ENCODE measurements at places on chromosomes 1 and 21.

DNA sequence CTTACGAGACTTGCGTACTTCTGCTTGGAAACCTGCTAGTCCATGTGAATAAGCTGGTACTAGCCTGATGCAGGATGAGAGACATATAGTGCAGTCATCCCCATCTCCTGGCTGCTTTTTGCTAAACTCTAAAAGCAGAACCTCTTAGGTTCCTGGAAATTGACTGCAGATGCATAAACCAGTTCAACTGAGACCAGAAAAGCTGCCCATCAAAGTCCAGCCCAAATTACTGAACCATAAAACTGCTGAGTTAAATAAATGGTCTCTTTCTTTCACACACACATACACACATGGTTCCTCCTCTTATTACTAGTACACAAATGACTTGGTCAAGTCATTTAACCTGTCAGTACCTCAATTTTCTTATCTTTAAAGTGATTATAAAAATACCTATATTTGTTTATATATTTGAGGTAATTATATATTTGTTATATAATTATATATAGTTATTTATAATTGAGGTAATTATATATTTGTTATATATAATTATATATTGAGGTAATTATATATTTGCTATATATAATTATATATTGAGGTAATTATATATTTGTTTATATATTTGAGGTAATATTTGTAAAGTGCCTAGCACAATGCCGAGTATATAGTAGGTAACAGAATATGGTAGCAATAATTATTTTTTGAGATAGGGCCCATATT, 25.2 kb upstream of the RABGAP1L start:
- no peak for DNase-seq

DNA sequence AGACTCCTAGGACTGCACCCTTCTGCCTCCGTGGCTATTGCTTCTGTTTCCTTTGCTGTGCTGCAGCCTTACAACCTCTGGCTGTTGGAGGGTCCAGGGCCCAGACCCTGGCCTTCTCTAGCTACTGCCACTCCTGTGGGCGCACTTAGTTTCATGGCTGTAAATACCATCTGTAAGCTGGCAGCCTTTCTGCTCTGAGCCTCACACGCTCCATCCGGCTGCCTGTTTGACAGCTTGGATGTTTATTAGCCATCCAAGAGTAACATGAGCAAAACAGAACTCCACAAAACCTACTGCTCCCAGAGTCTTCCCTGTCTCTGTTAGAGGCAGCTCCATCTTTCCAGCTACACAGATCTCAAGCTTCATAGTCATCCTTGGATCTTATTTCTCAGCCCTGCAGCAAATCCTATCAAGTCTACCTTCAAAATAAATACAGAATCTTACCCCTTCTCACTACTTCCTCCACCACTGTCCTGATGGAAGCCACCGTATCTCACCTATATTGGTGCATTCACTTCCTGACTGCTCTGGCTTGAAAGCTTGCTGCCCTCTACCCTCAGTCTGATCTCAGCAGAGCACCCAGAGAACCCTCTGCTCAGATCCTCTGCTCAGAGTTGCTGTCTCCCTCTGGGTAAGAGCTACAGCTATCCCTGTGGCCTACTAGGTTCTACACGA, 19.1 kb downstream of the SLC25A33 start:
- DNase-seq: no peak

DNA sequence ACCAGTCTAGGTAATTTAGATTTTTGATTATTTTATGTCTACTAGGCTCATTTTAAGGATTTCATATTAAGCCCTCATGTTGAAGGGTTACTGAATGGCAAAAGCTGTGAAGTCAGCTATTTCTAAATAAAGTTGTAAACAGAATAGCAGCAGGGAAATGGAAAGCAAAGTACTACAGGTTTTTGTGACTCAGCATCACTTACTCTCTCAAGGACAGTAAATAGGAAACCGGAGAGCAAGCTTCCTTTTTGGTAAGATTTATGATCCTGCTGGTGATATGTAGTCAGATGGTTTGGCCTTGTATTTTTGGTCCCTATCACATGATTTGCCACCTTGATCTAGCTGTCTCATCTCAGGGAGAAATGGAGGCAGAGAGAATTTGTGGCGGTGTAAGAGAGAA, 226.0 kb downstream of the RPS6KC1 start:
- no peak for DNase-seq

GRCh38 chr1:19169642-19170041, 40.4 kb downstream of the UBR4 start:
- DNase-seq: peak; percentile 7

DNA sequence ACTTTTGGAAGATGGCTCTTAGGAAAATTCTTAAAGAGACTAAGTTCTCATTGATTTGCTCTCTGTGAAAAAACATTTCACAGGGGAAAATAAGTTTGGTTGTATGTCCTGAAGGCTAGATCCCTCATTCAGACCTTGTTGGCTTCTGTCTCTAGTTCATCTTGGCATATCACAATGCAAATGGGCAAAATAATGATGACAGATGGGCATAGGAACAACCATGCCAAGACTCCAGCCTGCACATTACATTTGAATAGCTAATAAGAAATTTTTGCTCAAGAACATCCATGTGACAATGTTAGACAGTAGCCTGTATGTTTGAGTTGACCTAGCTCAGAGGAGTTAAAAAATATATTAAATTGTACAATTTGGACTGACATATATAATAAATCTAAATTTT, 292.9 kb downstream of the PLA2G4A start:
- DNase-seq: no peak

DNA sequence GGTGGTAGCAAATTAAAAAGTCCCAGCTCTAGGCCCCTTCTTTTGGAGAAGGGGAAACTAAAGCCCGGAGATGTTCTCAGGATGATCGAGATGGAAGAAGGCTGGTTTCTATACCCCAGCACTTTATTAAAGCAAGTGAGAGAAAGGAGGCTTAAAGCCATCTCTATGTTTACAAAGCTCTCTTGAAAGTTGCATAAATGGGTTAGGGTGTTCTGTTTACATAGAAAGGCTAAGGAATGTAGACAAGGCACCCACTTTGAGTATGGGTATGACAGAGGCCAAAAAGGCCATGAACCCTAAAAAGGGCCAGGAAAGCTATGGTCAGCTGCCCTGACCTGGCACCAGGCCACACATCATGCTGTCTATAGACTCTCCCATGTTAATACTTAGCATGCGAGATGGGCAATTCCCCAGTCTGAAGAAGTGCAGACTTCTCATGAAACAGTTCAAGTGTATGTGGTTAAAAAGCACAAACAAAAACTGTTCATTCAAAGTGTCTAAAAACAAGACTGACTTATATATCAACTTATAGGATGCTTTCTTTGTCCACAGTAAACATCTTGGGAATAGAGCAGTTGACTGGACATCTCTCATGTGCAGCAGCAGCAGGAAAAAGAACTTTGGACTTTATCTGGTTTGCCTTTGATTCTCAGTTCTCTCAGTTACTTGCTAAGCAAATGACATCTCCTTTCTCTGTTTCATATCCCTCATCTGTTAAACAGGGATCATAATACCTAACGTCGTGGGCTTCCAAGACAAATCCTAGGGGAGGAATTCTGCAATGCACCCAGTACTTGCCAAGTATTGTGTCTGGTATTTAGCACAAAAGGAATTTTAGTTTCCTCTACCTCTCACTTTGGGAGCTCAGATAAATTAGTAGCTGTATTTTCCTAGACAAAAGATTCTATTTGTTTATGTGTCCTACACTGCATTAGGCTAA, 521.6 kb downstream of the PLPP3 start:
- DNase-seq: no peak

- no peak for DNase-seq
Observed at GRCh38 chr1:154983776-154984466, 777 bp downstream of the FLAD1 start.

DNA sequence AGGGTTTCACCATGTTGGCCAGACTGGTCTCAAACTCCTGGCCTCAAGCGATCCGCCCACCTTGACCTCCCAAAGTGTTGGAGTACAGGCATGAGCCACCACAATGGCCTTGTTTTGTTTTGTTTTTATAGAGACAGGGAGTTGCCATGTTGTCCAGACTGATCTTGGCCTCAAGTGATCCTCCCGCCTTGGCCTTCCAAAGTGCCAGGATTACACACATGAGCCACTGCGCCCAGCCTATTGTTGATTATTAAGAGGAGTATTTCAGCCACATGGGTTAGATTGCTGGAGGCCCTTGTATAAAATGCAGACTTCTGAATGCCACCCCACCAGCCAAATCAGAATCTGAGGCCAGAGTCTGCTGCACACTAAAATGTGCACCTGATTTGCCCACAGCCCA, 57.2 kb upstream of the ANGPTL1 start:
- DNase-seq: no peak

DNA sequence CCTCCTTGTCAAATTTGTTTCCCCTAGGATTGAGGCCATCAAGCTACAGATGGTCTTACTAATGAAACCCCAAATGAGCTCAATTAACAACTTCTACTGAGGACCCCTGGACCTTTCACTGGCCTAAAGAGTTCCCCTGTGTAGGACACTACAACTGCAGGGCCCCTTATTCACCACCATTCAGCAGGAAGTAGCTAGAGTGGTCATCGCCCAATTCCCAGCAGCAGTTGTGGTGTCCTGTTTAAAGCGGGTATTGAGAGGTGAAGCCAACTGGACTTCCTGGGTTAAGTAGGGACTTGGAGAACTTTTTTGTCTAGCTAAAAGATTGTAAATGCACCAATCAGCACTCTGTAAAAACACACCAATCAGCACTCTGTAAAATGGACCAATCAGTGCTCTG, 1466.9 kb downstream of the KCNT2 start:
- no peak for DNase-seq

DNA sequence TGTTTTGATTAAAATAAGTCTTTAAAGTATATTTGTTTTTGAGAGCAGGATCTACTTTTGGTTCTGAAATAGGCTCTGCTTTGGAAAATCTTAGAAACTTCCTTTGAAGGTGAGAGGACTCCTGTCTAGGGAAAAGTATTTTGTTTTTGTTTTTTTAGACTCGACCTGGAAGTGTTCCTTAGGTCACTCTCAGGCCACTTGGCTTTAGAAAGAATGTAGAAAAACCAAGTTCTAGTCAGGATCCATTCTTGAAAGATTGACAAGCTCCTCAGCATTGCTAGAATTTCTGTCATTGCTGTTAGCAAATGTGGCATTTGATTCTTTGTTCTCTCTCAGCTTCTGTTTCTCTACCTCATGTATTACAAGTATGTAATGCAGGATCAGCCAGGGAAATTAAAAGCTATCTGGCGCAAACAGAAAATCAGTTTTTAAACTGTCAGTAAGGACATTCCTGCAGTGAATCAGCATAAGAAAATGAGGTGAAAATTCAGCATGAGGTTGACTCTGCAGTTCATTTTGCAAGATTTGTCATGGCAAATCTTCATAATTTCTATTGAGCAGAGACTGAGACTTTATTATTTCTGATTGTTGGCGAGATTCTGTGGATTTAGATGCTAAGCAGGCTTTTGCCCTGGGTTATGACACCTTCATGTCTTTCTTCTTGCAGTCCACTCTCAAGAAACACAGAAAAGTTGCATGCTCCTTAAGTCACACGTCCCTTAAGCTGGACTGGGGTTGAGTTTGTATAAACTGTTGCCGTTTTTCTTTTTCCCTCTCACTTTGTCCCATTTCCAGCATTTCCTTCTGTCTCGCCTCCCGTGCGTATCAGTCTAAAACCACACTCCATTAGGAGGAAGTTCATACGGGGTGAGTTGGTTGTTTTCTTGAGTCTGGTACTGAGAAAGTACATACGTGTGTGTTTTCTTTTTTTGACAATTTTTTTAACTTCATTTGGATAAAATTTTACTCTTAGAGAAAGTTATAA, 12.6 kb downstream of the NTPCR start:
- DNase-seq: no peak

- DNase-seq: no peak
Observed at GRCh38 chr1:78834201-78834741, 172.3 kb downstream of the ADGRL4 start.

DNA sequence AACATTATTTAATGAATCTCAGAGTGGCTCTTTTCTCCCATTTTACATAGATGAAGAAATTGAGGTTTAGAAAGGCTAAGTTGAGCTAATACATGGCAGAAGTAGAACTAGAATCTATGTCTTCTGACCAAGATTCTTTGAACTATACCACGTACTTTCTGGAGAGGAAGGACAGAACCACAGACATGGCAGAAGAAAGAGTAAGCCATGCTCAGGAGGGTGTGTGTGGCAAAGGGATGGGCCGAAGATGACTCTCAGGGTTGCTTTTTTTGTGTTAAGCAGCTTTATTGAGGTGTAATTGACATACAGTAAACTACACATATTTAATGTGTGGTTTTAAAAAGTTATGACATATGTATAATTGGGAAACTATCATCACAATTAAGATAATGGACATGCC, 69.5 kb downstream of the PEX14 start:
- no peak for DNase-seq

DNA sequence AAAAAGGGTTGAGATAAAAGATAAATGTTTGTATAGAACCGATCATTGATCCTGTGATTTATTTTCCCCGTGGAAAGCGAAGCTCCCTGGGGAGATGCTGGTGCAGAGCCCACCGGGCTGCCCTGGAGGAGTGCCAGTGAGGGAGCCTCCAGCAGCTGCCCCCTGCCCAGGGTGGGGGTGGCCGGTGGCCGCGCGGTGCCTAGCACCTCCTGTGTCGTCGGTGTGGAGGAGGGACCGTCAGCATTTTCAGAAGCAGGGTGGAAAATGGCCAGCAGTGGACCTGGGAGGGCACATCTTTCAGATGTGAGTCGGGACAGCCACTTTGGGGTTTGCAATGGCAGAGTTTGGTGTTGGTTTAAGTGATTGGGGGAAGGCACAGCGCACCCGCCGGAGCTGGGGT, 164.0 kb downstream of the PRDM16 start:
- DNase-seq: no peak

DNA sequence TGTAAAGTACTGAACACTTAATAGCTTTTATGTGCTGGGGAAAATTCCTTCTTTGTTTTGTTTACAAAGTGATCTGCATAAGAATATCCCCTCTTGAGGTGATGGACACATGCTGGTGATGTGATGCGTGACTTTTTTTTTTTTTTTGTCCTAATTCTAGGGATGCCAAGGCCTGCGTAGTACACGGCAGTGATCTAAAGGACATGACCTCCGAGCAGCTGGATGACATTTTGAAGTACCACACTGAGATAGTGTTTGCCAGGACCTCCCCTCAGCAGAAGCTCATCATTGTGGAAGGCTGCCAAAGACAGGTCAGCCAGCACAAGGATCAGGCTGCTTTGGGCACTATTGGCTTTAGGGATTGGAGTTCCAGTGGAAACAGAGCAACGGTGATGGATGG, 24.7 kb downstream of the ATP1A1 start:
- DNase-seq: no peak

GRCh38 chr1:210340311-210340710, 11.6 kb downstream of the HHAT start:
- no peak for DNase-seq
